ENCODE measurements at places on chromosomes 5 and 9.

DNA sequence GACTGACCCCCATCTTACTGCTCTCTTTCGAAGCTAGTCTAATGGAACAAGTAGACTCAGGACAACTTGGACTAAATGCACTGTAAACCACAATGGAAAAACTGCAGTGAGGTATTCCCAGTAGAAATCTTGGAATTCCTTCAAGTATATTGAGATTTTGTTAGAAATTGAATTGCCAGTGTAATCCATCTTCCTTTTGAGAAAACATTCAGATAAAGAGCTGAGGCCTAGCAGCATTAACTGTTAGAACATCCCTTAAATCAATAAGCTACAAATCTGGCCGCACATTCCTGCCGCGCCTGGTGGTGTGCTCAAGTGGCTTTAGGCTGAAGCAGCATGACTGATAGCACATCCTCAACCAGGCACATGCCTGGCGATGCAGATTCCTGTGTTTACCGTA is 29.3 kb downstream of the PPIC start:
- no peak for DNase-seq

GRCh38 chr9:6512085-6512657 is 99.2 kb downstream of the UHRF2 start:
- no peak for DNase-seq

GRCh38 chr5:139488260-139488659 is 5.7 kb upstream of the STING1 start:
- DNase-seq = no peak

DNA sequence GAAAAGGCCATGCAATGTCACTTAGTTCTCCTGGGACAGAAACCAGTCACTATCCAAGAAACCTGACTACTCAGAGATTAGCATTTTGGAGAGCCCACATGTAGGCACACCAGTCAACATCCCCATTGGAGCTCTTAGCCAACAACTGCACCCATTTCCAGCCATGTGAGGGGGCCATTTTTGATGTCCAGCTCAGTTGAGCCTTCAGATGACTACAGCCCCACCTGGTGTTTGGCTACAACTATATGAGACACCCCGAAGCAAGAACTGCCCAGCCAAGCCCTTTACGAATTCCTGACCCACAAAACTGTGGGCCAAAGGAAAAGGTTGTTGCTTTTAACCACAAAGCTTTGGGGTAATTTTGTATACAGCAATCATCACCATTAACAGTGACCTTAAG is 300.1 kb downstream of the ASTN2 start:
- DNase-seq = no peak

DNA sequence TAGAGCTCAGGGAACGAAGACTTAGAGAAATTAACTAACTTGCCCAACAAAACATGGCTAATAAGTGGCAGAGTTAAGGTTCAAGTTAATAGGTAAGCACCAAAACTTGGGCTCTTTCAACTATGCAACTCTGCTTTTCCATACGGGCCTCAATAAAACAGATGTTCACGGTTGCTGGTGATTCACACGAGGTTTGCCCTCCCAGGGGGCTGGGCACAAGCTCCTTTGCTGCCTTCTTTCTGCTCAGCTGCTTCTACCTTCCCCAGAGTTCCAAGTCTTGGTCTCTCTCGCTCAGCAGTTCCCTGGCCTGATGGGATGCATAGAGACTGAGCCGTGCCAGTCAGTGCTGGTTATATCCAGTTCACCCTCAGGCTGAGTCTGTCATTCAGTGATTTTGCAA is 217.9 kb downstream of the SREK1 start:
- DNase-seq = no peak

GRCh38 chr9:37218800-37219425 is 98.5 kb downstream of the ZCCHC7 start:
- no peak for DNase-seq

- DNase-seq = no peak
Measured at GRCh38 chr5:173327084-173327947, 898 bp downstream of the STC2 start.

DNA sequence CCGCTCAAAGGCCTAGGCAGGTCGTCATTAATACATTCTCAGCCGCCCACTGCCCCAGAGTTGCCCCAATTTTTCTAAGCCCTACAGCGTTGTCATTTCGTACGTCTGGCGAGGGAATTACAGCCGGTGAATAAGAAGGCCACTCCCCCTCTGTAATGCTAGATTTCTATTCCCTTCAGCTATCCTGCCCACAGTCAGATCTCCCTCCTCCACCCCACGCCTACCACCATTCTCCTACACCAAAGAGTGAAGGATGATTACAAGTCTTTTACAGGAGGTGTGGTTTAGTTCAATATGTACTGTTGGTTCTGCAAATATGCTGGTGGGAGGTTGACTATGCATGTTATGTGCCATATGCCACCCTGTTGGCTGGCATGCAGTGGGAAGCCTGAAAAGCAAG is 83.7 kb upstream of the SMIM15 start:
- no peak for DNase-seq
